ENCODE measurements at places on chromosomes 5 and 9.

GRCh38 chr5:160129841-160130240 lies 10.6 kb upstream of the PWWP2A start:
- no peak for DNase-seq

DNA sequence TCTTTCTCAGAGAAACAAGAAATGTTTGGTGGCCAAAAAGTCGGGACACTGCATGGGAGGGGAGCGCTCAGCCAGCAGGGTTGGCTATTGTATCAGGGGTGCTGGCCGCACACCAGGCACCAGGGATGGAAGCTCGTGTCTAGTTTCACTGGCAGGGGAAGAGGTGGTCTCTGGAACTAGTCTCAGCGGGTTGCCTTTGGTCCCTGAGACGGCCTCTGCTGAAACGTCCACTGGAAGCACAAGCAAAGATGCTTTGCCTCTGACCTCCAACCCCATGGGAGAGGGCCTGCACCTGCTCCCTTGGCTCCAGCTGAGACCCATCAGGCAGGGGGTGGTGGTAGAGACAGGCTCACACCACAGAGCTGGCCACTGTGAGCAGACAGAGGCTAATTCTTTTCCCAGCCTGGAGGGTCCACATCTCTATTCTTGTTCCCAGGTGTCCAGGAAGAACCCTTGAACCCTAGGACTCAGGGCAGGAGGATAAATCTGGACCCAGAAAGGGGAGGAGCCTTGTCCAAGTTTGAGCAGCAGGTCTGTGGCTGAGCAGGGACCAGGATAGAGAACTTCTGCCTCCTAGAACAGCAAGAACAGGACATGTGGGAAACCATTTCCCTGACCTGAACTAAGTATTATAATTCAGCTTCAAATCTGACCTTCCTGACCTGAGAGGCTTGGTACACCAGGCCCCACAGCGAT lies 102.6 kb downstream of the RGS3 start:
- no peak for DNase-seq

GRCh38 chr9:126615245-126615790 lies 1.6 kb downstream of the LMX1B start:
- DNase-seq: no peak

DNA sequence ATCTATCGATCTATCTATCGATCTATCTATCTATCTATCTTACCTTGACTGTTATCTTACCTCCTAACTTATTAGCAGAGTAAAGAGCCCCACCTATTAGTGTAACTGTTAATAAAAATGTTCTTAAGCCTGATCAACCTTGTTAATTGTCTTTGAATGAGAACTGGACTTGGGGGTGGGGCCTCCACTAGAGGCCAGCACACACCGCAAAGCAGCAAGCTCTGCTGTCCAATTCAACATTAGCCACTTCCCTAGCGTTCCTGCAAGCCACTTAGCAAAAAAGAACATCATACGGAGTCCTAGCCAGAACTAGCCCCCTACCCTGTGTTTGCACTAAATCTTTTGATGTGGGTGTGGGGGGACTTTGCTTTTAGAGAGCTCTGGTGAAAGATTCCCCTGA lies 515.8 kb downstream of the KDM4C start:
- no peak for DNase-seq

- DNase-seq: no peak
These were observed 107.9 kb downstream of the PHF2 start for GRCh38 chr9:93684161-93684765.

- DNase-seq: no peak
These were observed 188.3 kb upstream of the MEF2C start for GRCh38 chr5:89071101-89071940.

DNA sequence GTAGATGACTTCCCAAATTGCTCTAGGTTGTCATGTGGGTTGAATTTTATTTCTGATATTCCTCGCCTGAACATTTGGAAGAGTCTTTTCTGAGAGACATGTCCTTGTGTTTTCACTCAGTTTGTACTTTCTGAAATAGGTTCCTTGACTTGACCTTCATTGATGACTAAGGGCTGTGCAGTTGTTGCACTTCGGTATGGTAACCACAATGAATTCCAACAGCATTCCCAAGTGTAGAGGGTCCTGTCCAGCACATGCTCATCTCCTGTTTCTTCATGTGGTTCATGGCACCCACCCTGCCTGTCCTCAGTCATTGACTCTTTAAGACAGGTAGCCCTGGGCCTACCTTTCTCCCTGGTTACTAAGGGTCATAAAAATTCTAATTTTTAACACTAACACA lies 527.8 kb downstream of the MTRR start:
- no peak for DNase-seq

GRCh38 chr5:142275496-142275895 lies 49.3 kb downstream of the SPRY4 start:
- DNase-seq: no peak

DNA sequence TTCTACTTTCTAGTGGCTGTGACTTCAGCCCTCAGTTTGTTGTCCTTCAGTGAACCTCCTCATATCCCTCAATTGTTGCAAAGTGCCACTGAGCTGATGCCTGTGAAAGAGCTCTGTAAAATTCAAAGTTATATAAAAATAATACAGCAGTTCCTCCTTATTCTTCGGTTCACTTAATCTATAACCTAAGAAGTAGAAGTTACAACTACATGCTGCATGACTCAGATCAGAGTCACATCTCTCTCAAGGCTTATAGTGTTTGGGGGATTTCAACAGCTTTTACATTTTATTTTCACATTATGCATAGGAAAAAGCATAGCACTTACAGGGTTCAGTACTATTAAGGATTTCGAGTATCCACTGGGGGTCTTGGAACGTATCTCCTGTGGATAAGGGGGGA lies 25.1 kb upstream of the GCNT1 start:
- no peak for DNase-seq

GRCh38 chr5:40441733-40442132 lies 238.0 kb upstream of the PTGER4 start:
- no peak for DNase-seq

- no peak for DNase-seq
These were observed 609.4 kb upstream of the COX7C start for GRCh38 chr5:86008293-86008692.

DNA sequence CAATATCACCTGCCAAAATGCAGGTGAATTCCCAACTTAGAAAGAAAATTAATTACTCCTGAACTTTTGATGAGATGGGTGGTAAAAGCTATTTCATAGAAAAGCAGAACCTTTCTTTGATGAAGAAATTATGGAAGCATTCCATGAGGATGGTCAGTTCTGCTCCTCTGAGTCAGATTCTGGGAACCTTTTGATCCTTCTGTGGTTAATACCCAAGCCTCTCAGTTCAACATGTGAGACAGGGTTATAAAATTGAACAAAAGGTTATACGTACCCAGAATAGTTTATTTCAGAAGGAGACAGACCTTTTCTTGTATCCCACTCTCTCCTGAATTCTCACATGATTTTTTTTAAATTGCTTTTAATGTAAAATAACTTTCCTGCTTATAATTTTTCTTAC lies 767.6 kb upstream of the ADAMTS16 start:
- no peak for DNase-seq

GRCh38 chr5:170126626-170127025 lies 20.9 kb downstream of the FOXI1 start:
- DNase-seq: no peak

GRCh38 chr5:7882926-7883325 lies 14.0 kb downstream of the MTRR start:
- no peak for DNase-seq

- DNase-seq: no peak
These were observed 58.3 kb upstream of the SPATA31E1 start for GRCh38 chr9:87824216-87824875.

GRCh38 chr5:5523066-5523505 lies 100.6 kb downstream of the ICE1 start:
- DNase-seq: no peak

- DNase-seq: no peak
These were observed 29.0 kb downstream of the SLC31A2 start for GRCh38 chr9:113179839-113180238.

- no peak for DNase-seq
These were observed 233.6 kb upstream of the SLC24A2 start for GRCh38 chr9:20022410-20022809.

Data from GM12892 (cell line).